ENCODE measurements at places on chromosomes 6 and 20.
A peak's percentile ranks its signal among the peaks of the same experiment; 100 is the strongest.

GRCh38 chr6:143807103-143807772 is 35.9 kb upstream of the LTV1 start:
- DNase-seq = no peak

DNA sequence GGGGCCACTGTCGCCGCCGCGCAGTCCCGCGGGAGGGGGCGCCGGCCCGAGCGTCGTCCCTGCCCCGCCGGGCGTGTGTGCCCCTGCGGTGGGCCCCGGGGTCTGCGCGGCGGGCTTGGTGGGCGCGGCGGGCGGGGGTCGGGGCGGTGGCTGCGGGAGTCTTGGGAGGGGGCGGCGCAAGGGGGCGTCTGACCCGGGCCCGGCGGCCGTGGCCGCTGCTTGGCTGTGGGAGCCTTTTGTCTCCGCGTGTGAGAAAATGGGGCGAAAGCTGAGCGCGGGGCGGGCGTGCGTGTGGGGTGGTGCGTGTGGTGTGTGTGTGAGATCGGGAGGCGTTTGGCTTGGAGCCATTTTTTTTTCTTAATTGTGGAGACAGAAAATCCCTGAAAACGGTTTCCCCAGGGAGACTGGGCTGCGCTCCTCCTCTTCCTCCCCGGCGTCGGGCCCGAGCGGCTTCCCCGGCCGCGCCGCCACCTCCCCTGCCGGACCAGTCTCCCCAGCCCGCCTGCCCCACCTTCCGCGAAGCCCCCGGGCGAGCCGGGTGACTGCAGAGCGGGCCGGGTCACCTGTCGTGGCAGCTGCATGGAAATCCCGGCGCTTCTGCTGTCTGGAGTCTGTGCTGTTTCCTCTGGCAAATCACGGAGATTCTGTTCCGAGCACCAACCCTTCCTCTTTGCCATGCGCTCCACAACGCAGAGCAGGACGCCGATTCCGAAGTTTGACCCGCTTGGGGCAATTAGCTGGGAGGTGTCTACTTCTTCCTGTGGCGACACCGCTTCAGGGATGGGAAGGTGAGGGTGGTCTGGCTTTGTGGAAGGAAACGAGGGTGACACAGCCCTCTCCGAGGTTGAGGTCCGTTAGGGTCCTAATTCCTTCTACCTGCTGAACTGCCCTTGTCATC is 64.4 kb downstream of the GTF2H5 start:
- DNase-seq = no peak

DNA sequence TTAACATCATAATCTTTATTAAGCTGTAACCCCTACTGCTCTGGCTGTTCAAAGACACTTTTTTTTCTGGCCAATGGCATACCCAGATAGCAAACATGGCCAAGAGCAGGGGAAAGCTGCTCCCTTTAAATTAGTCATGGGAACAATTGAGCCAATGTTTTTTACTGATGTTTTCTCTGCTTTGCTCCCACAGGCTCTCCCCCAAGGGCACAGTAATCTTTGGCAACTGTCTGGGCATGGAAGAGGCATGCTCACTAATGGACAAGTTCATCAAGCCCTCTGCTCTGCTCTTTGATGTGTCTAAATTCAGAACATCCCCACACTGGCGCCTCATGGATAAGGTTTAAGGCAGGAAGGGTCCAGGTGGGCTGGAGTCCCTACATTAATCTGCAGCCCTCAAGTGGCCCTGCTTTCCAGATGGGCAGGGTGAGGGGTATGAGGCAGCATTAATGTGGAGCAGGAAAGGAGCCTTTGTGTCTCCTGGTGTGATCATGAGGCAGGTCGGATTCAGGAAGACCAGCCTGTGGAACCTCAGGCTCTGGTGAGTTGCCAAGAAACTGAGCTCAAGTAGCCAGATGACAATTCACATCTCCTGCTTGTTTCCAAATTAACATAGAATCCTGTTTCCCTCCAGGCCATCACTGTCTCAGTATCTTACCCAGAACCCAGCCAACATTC is 227.0 kb upstream of the CST7 start:
- DNase-seq = no peak

DNA sequence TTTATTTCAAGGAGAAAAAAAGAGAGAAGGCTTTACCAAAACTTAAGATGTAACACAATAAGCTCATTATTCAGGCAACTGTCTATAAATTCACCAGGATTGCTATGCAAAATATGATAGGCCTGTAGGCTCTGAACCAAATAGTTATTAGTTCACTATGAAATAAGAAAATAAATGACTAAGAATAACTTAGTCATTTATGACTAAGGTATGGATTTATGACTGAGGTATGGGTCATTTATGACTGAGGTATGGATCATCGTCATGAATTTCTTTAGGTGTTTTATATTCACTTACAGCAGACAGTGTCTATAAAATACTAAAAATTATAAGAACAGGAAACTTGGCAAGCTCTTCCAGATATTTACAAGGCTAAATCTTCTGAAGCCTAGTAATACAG is 52.1 kb upstream of the SNX9 start:
- no peak for DNase-seq

GRCh38 chr20:822651-823573 is 10.6 kb upstream of the FAM110A start:
- DNase-seq = no peak

- no peak for DNase-seq
Measured at GRCh38 chr6:36019167-36019566, 5.3 kb downstream of the SLC26A8 start.

DNA sequence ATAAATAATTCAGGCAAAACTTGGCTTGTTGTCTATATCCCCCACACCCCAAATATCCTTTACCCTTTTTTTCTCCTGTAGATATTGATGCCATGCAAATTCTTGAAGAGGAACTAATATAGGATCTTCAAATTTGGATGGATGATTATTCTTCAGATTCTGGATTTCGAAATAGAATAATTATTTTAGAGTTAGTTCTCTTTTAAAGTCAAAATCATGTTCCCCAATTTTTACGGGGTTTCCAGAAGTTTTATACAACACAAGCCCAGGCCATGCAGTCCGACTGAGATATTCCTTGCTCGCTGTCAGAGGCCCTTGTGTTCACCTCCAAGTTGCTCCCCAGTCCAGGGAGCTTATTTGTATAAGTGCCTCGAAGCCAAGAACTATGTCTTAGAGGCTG is 4.4 kb downstream of the PPIL6 start:
- DNase-seq = no peak

DNA sequence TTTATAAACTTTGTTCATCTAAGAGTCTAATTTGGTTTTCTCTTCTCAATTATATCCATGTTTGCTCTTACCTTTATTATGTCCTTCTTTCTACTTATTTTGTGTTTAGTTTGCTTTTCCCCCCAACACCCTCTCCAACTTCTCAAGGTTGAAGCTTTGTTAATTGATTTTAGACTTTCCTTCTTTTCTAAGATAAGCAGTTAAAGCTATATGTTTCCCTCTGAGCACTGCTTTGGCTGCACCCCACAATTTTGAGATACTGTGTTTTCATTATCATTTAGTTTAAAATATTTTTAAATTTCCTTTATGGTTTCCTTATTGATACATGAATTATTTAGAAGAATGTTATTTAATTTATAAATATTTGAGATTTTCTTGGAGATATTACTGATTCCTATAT is 13.9 kb upstream of the BEND6 start:
- no peak for DNase-seq

DNA sequence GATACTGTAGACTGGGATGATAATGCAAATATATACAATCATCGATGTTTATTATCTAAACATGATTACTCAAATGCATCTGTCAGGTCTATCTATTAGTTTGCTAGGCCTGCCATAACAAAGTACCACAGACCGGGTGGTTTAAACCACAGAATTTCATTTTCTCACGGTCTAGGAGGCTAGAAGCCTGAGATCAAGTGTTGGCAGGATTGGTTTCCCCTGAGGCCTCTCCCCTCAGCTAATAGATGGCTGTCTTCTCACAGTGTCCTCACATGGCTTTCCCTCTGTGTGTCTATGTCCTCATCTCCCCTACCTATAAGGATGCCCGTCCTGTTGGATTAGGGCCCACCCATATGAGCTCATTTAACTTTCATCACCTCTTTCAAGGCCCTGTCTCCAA is 512.6 kb upstream of the SLC35B3 start:
- no peak for DNase-seq

GRCh38 chr6:140684776-140685550 is 1310.5 kb upstream of the CITED2 start:
- no peak for DNase-seq

GRCh38 chr6:170575250-170575649 is 9.2 kb downstream of the PDCD2 start:
- DNase-seq = no peak

DNA sequence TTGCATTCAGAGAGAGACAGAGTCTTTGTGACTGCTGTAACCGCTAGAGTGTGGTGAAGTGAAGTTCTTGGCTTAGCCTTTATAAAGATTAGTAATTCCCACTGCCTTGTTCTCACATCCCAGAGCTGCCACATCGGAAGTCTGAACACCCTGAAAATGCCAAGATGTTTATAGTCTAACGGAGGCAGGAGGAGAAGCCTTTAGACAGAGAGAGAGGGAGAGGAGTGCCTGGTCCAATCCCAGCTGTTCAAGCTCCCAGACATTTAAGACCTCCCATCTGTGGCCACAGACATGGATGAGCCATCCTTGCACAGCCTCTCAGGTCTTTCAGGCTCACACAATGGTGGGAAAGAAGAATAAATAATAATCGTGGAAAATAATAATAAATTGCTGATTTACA is 1422.8 kb upstream of the EYS start:
- no peak for DNase-seq

DNA sequence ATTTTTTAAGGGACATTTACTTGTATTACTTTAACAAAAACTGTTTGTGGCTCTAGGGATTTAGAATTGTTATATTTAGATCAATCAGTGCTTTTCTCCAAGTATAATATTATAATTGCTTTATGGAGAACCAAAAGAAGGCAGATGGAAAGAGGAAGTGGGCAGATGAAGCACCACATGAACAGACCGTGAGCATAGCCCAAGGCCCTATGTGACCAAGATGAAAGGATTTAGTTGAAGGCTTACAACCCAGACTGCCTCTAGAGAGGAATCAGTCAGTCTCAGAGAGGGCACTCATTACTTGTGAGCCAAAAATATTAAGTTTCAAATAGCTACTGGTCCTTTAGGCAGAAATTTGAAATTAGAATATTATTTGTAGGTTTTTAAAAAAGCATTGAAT is 102.3 kb upstream of the IMPG1 start:
- DNase-seq = no peak

- peak; percentile 71 for DNase-seq
Measured at GRCh38 chr6:132483779-132484679, 28.9 kb downstream of the STX7 start.

GRCh38 chr20:56343861-56344381 is 14.9 kb upstream of the FAM210B start:
- DNase-seq = peak; percentile 18

DNA sequence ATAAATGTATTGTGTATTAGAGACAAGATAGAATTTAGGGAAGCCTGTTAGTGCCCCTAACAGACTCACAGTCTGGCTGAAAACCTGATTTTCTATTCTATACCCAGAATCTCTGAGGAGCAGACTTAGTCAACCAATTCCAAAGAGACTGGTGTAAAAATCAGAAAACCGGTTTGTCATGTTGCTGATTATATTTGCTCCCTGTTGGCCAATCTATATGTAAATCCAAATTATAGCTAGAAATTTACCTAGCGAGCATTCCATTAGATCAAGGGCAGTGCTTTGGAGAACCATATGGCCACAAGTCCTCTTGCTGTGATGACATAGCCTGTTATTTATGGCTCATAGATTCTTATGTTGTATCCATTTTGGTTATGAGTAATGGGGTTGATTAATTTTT is 4.8 kb downstream of the NFYA start:
- DNase-seq = no peak

- no peak for DNase-seq
Measured at GRCh38 chr6:40343877-40344565, 243.1 kb downstream of the LRFN2 start.

DNA sequence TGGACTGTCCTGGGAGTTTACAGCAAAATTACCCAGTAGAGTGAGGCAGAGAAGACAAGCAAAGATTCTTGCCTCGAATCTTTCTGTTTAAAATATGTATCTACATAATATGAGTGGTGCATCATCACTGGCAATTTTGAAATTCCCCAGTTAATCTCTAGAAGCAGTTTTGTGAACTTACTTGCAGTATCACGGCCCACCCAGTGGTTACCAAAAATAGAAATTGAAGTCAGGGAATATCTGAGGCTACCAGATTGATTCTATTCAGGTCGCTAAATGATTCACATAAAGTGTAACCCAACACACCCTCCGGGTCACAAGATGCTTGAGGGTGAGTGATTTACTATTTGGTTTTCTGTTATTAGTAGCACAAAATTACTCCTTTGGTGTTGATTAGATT is 111.9 kb downstream of the PPP1R14C start:
- no peak for DNase-seq

- DNase-seq = peak; percentile 30
Measured at GRCh38 chr6:46221222-46221793, 50.5 kb upstream of the ENPP5 start.
